ENCODE measurements at places on chromosomes 5 and 9. TPM values are rescaled to one million over a fixed set of nuclear protein-coding genes. Genes with fewer than 3 reads are reported as not detected.
A peak's percentile ranks its signal among the peaks of the same experiment; 100 is the strongest.

DNA sequence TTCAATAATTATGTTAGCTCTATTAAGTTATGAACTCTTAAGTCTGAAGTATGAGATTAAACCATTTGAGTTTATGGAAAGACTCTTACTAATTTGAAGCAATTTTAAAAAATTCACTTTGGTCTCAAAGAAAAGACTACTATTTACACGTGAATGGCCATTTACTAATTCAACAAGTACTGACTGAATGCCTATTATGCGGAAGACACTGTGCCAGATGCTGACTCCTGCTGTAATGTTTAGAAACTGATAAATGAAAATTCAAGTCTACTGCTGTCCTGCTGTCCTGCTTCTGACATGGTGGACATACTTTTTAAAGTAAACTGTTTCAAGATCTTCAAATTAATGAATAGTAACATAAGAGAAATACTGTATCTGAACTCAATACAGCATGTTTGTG, 116.2 kb downstream of the MPDZ start:
- DNase-seq = no peak

The GMCL2 gene
- total RNA-seq = not detected

DNA sequence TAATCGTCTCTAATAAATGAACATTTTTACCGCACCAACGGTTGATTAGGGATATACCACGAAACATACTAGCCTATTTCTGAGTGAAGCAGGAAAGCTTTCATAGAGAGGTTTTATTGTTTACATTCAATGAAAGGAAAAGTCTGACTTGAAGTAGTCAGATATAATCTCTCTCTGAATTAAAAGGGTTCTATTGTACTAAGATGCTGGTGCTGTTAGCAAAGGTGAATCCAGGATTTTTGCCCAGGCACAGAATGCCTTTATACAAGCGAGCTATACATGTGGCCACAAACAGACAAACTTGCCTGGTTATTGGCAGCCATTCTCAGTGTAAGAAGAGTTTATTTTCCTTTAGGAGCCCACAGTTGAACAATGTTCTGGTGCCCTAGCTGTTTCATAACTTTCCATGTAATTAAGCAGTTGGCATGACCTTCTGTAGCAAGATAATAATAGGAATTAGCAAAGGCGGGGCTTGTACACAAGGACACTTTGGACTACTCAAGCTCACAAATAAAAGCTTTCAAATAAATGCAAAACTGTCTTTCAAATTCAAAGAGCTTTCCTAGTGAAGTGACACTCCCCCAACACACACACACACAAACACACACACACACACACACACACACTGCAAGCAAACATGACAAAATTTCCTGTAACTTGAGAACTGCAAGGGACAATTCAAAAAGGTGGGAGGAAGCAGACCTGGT, 198.7 kb upstream of the MAP3K1 start:
- DNase-seq = no peak

- DNase-seq = no peak
These were observed 426.6 kb upstream of the WWC1 start for GRCh38 chr5:167864801-167865200.

DNA sequence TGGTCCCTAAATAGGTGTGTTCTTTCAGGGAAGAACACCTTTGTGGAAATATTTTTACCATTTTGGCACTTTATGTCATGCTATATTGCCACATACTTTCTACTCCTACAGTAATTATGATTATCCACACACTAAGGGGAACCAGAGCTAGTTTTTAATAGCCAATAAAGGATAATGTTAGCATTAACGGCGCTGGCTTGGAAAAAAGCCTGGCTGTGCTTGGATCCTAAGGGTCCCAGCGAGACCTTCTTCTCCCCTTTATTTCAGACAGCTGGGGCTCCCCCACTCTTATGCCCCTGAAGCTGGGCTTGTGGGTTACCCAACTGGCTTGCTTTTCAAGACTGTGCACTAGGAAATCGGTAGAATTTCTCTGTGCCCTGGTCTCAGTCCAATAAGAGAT, 158.5 kb upstream of the NFIL3 start:
- DNase-seq = no peak

The WWC1 gene
- total RNA-seq = not detected

DNA sequence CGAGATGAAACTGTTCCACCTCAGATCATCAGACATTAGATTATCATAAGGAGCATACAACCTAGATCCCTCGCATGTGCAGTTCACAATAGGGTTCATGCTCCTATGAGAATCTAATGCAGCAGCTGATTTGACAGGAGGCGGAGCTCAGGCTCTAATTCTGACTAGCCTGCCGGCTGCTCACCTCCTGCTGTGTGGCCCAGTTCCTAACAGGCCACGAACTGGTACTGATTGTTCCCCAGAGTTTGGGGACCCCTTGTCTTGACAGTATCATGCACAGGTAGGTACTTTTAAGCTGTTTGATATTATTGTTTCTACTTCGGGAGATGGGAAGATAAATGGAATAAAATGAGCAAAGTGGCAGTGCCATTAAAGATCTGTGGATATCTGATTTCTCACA, 66.9 kb downstream of the ZCCHC7 start:
- DNase-seq = no peak

DNA sequence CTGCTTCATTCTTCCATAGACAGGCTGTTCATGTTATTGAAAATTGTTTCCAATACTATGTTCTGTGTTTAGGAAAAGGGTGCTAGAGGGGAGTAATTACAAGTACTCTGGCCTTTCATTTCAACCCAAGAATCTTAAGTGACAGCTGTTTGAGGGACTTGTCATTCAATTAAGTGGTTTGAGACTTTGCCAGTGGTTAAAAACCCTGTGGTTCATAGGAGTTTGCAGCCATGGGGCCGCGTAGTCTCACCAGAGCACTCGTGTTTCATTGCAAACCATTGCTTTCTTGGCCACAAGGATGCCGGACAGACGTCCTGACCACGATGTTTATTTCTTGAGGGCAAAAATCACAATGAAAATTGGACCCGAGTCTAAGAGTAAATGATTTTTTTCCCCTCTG, 248.8 kb downstream of the NNT start:
- DNase-seq = no peak

The WDR38 gene
- total RNA-seq = not detected

The PRLR gene
- total RNA-seq = not detected

The SNCB gene
- total RNA-seq = not detected

The SCGB3A2 gene
- not detected for total RNA-seq

DNA sequence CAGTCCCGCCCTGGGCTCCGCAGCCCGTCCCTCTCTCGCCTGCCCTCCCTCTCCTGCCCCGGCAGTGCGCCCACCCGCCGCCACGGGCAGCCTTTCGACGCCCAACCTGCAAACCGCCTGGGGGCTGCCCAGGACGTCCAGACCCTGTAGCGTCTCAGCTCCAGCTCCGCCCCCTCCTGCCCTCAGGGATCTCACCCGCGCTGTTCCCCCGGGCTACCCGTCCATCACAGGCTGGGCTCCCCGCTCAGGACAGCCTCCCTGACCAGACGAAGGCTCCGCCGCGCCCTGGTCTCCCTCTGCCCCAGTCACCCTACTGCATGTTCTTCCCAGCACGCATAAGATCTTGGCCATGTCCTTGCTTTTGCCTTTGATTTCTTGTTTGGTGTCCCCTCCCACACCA, 1.4 kb downstream of the RASGEF1C start:
- no peak for DNase-seq

- no peak for DNase-seq
These were observed 386.9 kb upstream of the SMC2 start for GRCh38 chr9:103707181-103707580.

The CCDC192 gene
- not detected for total RNA-seq

- no peak for DNase-seq
These were observed 519.0 kb upstream of the DAB2 start for GRCh38 chr5:39943811-39944210.

GRCh38 chr5:55530669-55531068, 4.1 kb downstream of the PLPP1 start:
- DNase-seq = no peak

GRCh38 chr5:76720988-76721569, 5.2 kb downstream of the F2R start:
- DNase-seq = no peak

GRCh38 chr5:18882154-18882553, 1105.8 kb downstream of the CDH18 start:
- DNase-seq = no peak

DNA sequence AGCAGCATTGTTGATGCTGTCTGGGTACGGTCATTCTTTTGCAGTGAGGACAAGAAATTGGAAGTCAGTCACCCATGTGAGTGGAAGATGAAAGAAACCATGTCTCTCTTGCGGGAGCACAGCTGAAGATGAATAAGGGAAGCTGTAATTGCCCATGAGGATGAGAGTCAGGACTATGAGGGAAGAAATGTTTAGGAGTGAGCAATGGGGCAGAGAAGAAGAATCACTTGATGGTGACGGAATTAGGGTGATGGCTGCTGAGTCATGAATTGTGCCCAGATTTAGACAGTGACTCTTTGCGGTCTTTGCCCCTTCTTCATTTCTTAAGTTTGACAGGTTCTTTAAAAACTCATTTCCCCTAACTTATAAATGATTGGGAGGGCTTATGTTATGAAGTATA, 183.3 kb downstream of the MAST4 start:
- DNase-seq = no peak

The AKNA gene
- total RNA-seq = 269 TPM

GRCh38 chr9:131126059-131126426, 657 bp downstream of the NUP214 start:
- no peak for DNase-seq

The ADAMTS16 gene
- not detected for total RNA-seq

DNA sequence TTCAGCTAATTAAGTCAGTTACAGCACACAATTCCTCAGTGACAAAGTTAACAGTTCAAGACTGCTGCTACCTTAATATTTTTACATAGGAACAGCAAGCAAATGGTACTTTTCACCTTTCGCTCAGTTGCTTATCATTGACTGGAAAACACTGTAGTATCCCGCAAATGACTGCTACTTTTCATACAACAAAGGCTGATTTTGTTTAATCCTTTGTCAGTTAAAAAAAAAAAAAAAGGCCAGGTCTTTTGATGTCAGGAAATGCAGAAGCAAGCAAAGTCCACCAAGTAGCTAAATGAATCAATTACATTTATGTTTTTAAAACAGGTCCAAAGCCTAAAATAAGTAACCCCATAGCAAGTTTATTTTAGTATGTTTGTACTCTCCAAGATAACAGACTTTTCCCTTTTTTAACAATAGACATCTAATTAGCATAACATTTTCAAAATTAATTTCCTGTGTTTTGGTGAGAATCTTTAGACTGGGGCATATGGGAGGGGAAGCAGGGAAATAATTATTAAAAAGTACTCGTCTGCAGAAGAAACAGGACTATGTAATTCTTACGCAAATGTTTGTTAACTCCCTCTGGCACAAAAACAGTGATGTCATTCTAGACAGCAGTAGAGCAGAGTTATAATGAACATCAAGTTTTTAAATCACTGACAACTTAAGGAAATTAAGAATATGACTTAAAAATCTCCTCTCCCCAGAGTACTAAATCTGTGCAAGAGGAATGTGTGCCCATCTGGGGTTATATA, 9.6 kb downstream of the PFDN1 start:
- no peak for DNase-seq

GRCh38 chr5:138054847-138055558, 22.1 kb upstream of the FAM13B start:
- no peak for DNase-seq

The NPDC1 gene
- total RNA-seq = 29.8 TPM

The GTF2H2 gene
- total RNA-seq = 5.9 TPM

DNA sequence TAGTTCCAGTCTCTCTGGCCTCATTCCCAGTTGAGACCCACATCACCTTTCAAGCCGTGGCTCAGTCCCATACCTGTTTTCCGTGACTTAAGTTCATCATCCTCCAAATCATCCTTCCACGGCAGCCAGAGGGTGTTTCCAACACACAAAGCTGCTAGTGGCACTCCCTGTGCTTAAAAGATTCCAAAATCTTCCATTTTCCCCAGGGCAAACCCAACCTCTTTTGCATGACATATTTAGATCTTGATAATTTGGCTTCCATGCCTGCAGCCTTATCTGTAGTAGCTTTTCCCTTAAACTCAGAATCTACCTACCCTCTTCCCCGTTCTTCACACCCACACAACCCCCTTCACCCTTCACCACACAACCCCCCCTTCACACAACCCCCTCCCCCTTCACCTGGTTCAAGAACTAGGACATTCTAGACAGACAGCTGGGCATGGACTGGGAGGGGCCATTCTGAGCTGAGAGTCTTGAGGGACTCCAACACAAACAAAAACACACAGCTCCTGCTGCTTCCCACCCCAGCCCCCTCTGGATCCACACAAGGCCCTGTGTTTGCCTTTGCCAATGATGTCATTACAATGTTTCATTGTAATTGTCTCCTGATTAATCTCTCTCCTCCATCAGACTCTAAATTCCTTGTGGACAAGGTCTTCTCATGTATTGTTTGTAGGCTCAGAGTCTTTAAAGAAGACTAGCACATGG, 268.2 kb downstream of the SH3GL2 start:
- DNase-seq = no peak

GRCh38 chr9:107237873-107238272, 45.2 kb upstream of the RAD23B start:
- DNase-seq = no peak

DNA sequence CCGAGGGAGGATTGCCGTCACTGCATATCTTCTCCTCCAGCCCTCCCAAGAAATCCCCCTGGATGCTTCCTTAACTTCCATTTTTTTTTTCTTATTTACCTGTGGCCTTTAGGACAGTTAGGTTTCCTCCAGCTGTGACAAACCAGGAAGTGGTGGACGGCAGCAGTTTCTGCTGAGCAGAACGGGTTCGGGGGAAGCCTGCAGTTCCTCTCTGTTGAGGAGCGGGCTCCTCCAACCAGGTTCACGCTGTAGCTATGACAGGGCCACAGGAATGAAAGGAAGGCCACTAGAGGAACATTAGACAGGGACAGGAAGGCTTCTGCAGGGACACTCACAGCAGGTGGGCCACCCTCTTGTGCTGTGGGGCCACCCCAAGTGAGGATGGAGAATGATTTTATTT, 76.7 kb upstream of the SYK start:
- DNase-seq = no peak

DNA sequence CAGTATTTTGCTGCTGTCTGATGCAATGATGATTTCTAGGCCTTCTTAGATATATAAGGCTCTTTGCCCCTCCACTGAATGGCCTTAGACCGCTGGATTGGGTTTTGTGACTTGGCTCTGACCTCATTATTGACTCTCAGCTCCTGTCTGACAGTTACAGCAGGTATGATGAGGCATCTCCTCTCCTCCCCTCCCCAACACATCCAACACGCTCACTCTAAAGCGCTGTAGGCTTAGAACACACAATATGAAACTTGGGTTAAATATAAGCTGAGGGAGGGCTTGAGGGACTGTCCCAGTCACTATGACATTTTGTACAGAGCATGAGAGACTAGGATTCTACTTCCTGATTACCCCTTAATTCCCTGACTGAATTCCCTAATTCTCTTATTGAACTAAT, 18.8 kb upstream of the CER1 start:
- no peak for DNase-seq

GRCh38 chr5:170302653-170303501, 5.3 kb upstream of the LCP2 start:
- DNase-seq = peak; percentile 81

The F2RL2 gene
- total RNA-seq = not detected

GRCh38 chr5:34415559-34416198, 240.4 kb upstream of the RAI14 start:
- no peak for DNase-seq

Data from CD8-positive, alpha-beta T cell (primary cell).